ENCODE measurements at places on chromosomes 12 and 14.

- DNase-seq = no peak
Measured at GRCh38 chr14:59699442-59699841, 122.8 kb upstream of the CCDC175 start.

- no peak for DNase-seq
Measured at GRCh38 chr12:55420307-55420962, 5.6 kb upstream of the OR6C76 start.

GRCh38 chr12:60123557-60123956 lies 527.7 kb downstream of the SLC16A7 start:
- DNase-seq = no peak

GRCh38 chr12:128259556-128260070 lies 7.4 kb upstream of the TMEM132C start:
- no peak for DNase-seq

DNA sequence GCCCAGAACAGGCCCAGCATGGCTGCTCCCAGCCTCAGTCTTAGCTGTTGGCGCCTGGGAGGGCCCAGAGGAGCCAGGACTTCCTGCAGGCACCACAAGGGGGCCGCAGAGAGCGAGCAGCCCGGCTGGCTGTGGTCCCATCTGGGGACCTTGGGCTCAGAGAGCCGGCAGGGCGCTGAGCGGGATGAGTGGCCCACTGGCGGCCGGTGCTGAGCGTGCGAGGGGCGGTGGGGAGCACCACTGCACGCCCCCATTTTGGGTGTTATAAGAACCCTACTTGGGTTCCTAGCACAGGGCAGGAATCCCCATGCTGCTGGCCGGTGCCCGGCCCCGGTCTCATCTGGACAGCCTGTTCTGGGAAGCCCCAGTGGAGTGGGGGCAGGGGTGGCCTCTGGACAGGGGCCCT lies 25.9 kb upstream of the CRIP2 start:
- peak; percentile 37 for DNase-seq

DNA sequence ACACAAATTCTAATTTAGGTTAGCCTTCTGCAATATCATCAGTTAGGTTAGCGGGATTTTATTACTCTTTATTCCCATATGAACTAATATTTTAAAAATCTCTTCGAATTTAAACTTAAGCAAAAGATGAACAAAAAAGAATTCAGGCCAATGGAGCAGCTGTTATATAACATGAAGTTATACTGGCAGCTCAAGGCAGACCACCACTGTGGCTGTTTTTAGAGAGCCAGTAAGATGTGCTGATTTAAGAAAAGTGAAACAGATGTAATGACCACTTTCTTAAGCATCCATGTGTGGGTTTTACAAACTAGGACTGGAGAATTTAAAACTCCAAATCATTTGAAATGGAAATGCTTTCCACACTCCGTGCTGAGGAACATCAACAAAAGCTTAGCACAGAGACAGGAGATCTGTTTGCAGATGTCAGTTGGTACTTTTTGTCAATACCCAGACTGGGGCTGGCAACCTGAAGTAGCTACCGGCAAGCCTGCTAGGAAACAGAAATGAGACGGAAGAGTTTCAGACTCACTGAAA lies 164.9 kb downstream of the TTC7B start:
- DNase-seq = no peak

- DNase-seq = no peak
Measured at GRCh38 chr12:110575326-110575725, 7.8 kb downstream of the PPTC7 start.

GRCh38 chr14:51092965-51093364 lies 1.9 kb downstream of the TRIM9 start:
- no peak for DNase-seq
